ENCODE measurements at places on chromosomes 4 and X.
A peak's percentile ranks its signal among the peaks of the same experiment; 100 is the strongest.

- no peak for DNase-seq
Measured at GRCh38 chrX:84453351-84454246, 48.7 kb downstream of the HDX start.

- no peak for DNase-seq
Measured at GRCh38 chr4:180650273-180650672, 1592.9 kb upstream of the TENM3 start.

GRCh38 chr4:184011826-184012380 is 106.8 kb downstream of the STOX2 start:
- DNase-seq: peak; percentile 22

DNA sequence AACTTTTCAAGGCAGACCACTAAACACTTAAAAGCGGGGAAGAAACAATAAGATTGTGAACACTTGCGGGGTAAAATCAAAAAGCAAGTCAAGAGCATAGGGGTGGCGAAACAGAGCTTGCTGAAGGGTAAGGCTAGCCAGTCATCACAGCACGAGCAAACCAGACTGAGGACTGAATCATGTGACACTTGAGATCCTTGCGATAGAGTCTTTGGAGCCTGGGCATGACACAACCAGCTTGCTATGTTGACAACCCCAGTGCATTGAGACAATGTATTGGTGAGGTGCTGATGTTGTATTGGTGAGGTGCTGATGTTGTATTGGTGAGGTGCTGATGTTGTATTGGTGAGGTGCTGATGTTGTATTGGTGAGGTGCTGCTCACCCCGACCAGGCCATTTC is 72.3 kb downstream of the SLIT2 start:
- no peak for DNase-seq

- no peak for DNase-seq
Measured at GRCh38 chrX:2712890-2713840, 22.1 kb downstream of the CD99 start.

DNA sequence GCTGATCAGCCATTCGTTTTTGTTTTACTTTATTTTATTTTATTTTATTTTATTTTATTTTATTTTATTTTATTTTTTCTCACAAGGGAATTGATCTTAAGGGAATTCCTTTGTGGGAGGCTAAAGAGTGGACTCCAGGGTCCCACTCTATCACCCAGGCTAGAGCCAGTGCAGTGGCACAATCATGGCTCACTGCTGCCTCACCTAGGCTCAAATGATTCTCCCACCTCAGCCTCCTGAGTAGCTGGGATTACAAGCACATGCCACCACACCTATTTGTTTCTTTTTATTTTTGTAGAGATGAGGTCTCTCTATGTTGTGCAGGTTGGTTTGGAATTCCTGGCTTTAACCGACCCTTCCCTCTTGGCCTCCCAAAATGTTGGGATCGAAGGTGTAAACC is 17.5 kb upstream of the PABPC4L start:
- DNase-seq: no peak

GRCh38 chrX:121011254-121011653 is 25.7 kb upstream of the CT47A1 start:
- DNase-seq: no peak

DNA sequence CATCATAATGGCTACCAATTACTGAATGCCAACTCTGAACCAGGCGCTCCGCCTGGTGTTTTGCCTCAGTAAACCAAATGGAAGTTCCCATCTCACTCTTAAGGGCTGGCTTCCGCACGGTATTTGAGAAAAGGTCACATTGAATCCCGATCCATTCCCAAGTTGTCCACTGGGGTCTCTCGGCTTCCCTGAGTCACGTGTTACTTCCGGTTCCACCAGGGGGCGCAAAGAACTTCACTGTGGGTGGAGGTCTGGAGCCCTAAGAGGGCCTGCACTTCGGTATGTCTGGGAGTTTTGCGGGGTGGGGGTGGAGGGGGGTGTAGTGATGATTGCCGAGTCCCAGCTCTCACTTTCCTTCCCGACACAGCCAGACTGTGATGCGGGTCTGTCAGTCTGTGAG is 13.4 kb upstream of the NHS start:
- DNase-seq: no peak
